ENCODE measurements at places on chromosomes 13 and 19.

- no peak for DNase-seq
Observed at GRCh38 chr13:45928843-45929242, 77.3 kb upstream of the SIAH3 start.

- DNase-seq = no peak
Observed at GRCh38 chr19:17441241-17442021, 7.0 kb downstream of the TMEM221 start.

DNA sequence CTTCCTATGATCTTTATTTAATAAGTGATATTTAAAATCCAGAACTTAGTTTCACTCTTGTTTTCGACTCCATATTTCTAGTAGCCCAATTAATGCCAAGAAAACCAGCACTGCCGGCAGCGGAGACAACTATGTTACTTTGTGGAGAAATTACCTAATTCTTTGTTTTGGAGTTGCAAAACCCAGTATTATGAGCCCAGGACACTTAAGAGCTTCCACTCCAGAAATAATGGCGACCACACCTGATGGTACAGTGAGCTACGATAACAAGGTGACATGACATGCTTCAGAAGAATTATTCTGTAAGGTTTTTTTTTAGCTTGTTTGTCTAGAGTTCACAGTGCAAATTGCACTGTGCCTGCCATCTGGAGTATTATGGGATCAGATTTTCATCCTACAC, 136.4 kb downstream of the ZAR1L start:
- DNase-seq = no peak

GRCh38 chr13:63700350-63700749, 2284.7 kb upstream of the PCDH20 start:
- no peak for DNase-seq

DNA sequence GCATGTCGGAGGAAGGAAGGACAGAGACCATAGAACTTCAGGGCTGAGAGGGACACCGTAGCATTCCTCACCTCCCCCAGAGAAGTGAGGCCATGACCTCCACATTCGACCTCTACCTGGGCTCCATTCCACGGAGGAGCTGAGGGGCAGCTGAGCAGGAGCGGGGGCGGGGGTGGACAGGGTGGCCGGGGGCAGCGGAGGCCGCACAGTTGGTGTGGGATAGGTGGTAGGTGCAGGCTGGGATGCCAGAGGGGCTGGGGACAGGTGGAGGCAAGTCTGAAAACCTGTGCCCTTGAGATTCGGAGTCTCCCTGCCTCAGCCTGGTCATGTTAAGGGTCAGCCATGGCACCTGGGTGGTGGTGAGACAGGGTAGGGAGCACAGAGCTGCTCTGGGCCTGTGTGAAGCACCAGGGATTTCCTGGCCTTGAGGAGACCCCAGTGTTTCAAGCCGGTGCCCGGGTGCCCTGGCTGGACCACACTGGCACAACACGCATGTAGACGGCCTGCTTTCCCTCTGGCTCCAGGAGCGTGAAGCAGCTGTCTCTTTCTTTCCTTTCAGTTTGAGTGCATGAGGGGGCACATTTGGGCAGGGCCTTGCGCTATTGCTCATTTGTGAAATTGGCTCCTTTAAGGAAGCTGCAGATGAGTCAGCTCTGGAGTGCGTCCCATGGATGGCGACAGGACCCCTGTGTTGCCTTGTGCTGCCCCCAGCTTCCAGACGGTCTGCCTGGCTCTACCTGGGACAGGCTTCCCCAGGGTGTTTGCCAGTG, 51.8 kb downstream of the TSSK6 start:
- DNase-seq = no peak

DNA sequence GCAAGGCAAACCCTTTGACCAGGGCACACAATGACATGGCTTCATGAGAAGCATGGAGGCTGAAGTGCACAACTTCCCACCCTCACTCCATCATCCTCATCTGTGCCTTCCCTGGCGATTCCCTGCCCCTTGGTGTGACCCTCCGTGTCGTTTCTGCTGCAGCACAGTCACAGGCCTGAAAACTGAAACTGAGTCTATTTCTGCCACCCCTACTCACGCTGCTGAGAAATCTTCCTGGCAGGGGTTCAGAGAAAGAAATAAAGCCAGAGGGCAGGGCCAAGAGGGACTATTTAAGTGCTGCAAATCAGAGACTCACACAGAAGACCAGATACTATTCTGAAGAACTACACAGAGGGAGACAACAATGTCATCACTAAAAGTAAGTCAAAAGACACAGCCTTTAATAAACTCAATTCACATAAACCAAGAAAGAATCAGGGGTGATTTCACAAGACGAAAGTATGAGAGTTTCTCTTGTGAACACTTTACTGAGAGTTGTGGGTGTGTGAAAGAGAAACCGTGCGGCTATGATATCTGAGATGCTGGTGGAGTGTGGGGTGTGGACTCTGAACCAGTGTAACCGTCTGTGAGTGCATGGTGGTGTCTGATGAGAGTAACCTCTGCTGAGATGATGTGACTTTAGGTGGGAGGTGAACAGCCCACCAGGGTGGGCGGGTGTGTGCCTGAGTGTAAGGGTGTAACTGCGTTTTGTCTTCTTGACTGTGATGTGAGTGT, 23.5 kb downstream of the LGALS16 start:
- no peak for DNase-seq

DNA sequence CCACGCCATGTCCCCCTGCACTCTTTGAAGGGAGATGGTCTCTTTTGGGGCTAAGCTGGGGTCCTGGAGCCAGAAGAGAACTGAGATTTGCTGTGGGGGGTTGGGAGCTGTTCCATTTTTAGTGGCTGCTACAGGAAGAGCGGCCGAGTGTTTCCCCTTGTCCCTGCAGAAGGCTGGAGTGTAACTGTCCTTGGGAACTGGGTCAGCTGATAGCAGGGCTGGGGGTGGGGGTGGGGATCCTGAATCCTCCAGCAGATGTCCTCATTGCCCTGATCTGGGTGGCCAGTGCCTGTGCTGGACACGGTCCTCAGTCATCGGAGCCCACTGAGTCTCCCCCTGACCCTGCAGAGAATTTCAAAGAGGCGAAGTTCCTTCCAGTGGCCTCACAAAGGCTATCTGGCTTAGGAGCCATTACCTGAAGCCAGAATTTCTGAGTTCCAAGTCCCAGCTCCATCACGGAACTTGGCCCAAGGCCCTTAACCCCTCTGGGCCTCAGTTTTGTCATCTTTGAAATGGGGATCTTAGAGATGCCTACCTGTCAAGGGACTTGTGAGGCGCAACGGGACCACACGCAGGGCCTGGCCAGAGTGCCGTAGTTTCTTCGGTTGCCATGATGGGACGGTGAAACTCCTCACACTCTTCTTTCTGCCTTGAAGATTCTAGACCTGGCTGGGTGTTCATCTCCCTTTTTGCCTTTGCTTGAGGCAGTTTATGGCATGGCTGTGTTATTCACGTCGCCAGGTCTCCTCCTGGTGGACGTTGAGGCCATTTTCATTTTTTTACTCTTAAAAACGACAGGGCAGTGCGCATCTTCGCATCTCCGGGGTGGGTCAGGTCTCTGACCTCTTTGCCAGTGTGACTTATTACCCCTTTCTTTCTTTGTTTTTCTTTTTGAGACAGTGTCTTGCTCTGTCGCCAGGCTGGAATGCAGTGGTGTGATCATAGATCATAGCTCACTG, 51.9 kb downstream of the DNM2 start:
- no peak for DNase-seq

- no peak for DNase-seq
Observed at GRCh38 chr13:20397896-20398295, 127.8 kb downstream of the CRYL1 start.

GRCh38 chr19:29015569-29015968, 197.4 kb downstream of the UQCRFS1 start:
- DNase-seq = no peak

- DNase-seq = no peak
Observed at GRCh38 chr19:10764340-10764894, 46.5 kb downstream of the DNM2 start.

DNA sequence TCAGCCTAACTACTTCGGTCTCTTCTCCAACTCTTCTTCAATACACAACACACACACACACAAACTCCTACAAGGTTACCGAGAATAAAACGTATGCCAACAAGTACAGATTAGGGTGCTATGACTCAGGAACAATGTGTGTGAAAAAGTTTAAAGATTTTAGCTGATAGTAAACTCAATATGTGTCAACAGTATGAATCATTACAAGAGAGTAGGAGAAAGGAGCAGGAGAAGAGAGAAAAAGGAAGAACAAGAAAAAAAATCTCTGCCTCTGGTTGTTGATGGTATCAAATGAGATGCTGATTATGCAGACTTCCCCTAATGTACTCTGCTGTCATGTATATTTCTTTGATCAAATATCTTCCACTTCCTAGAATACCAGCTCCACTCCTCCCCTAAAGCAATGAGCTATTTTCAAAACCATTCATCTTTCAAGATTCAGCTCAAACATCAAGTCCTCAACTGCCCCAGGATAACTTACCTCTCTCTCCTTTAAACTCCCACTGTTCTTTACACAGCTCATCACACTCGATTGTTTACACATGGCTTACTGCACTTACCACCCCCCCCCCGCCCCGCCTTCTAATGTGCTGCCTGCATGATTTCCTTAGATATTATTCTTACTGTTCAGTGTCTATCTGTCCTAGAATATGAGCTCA, 95.6 kb downstream of the FAM216B start:
- peak; percentile 60 for DNase-seq

DNA sequence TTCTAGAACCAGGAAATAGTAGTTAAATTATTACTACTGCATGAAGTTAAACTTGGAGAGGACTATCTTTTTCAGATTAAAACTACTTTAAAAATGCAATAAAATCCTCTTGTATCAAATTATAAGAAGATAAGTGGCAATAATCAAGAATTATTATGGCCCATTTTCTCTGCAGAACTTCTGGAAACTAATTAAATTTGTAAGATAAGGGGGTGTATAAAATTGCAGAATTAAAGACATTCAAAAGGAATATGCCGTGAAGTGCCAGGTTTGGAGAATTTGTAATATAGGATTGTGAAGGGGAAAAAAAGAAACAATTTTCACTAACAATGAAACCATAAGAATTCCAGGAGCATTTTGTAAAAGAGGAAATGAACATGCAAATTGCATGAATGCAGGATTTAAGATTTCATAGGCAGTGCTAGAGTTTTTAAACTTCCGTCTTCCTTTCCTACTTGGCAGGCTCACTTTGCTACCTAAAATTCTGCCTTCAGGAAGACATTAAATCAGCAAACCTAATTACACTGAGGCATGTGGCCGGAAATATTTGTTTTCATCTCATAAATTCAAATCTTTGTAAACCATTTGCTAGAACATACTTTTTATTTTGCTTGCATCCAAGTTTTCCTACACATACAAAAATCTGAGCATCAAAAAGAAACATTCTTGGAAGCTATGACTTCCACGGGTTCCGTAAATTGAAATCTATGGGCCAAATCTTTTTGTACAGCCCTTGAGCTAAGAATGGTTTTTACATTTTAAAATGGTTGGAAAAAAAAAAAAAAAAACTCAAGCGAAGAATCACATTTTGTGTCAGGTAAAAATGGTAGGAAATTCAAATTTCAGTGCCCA, 166.9 kb downstream of the DCLK1 start:
- DNase-seq = no peak

GRCh38 chr19:42422901-42423461, 4.2 kb downstream of the LIPE start:
- DNase-seq = no peak

DNA sequence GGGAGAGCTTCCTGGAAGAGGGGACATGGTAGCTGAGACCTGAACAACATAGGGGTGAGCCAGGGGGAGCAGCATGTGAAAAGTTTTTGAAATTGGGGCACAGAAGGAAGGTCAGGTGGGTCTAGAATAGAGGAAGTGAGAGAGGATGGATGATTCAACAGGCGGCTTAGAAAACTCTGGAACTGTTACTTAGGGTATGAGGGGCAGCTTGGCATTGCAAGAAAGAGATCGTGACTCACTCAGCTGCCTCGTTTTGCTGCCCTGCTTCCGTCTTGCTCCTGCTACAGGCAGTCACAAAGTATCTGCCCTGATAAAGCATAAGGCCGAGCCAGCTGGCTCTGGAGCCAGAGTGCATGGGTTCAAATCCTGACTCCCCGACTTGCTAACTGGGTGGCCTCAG, 1.3 kb upstream of the CEACAM20 start:
- DNase-seq = no peak

DNA sequence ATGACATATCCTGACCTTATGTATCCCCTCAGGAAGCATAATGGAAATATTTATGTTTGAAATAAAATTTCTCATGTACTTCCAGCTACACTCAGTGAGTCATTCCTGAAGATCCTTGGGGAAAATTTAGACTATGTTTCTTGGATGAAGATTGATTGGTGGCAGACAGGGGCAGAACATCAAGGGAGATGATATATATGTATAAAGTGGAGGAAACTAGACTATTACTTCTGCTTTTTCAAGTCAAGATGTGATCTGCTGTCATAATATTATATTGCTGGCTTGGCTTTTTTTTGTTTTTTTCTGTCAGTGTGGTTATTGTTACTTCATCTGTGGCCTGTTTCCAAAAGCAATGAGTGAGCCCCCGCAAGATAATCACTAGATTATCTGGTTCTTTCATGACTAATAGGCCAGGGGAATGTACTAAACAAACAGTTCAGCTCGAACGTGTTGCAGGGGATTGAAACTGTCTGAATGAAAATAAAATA, 87.2 kb upstream of the TNFSF11 start:
- DNase-seq = peak; percentile 88

- no peak for DNase-seq
Observed at GRCh38 chr13:113951246-113951999, 22.5 kb downstream of the C13orf46 start.

DNA sequence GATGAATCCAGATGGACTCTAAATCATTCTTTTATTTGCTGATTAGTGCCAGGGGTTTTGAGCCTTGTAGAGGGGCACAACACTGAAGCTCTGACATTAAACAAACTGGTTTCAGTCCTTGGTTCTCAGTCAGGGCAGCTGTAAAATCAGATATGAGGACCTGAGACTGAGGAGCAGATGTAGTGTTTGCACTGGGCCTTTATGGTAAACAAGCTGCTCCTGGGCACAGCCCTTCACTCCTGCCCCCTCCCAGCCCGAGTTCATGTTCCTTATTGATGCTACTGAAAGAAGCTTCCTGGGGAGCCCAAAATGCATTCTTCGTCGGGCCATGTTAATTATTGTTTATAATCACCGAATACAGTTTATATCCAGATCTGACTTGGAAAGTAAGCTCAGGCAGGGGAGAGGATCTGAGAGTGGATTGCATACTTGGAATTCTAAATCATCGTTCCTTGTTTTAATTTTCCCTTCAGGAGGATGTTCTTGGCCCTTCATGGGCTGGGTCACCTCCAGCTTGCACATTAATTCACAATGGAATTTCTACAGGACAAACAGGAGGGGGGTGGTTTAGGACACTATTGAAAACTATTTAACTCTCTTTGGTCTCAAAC, 213.5 kb downstream of the FGF9 start:
- DNase-seq = no peak

DNA sequence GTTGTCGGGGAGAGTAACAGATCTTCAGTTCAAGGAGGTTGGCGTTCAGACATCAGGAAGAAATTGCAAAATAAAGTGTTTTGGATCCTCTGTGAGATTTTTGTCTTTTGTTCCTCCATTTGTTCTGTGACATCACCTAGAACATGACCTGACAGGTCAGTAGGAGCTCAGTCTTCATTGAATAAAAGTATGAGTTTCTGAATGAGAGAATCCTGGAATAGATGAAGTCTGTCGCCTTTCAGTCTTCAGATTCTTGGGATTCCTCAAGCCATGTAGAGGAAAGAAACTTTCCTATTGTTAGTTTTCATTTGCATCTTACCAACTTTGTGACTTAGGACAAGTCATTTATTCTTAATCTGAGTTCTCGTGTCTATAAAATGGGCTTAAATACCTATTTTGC, 14.4 kb downstream of the ARHGAP35 start:
- DNase-seq = no peak
